IPS DF 6.9 (cell line): ENCODE measurements at places on chromosomes 1 and 21.

GRCh38 chr1:7684132-7684531 is 87.0 kb upstream of the VAMP3 start:
- no peak overlapping the region for H3K4me3 ChIP-seq
- no peak overlapping the region for H3K27ac ChIP-seq
- DNase-seq: no peak
- H3K27me3 ChIP-seq: no peaks in the 10 kb centered on the region; the same call in 1 of the 2 replicates
- H3K36me3 ChIP-seq: no peaks in the 10 kb centered on the region
- peaks cover 1% of the 10 kb centered on the region for H3K4me1 ChIP-seq

- no peak overlapping the region for H3K27ac ChIP-seq
- H3K4me3 ChIP-seq: no peak overlapping the region
- H3K27me3 ChIP-seq: no peaks in the 10 kb centered on the region
- no peak for DNase-seq
- H3K36me3 ChIP-seq: no peaks in the 10 kb centered on the region
- H3K4me1 ChIP-seq: no peaks in the 10 kb centered on the region
Measured at GRCh38 chr21:43622796-43623195, 36.5 kb downstream of the HSF2BP start.

- H3K4me1 ChIP-seq: no peaks in the 10 kb centered on the region
- peak; percentile 33 for DNase-seq
- no peaks in the 10 kb centered on the region for H3K27me3 ChIP-seq
- no peak overlapping the region for H3K27ac ChIP-seq
Measured at GRCh38 chr1:227273557-227273956, 44.7 kb downstream of the CDC42BPA start.

DNA sequence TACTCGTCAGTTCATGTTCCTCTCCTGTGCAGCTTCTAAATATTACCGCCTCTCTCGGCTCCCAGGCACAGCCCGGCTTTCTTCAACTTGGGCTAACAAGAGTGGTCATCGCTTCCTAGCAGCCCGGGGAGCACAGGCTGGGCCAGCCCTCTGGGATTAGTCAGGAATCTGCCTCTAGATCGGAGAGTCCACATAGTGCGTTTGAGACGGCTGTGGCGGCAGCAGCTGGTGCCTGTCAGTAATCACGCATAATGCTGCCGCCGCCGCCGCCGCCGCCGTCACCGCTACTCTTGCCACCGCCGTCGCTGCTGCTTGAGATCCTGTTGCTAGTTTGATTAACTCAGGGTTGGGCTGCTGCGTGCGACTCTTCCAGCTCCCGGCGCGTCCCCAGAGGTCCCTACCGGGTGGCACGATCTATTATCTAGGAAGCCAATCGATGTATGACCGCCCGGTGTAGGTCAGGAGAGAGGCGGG is at the start of gene RXRG:
Gene RXRG, minus strand, starts transcription at position 230 of the 474 bp plus-strand sequence. CDS start 233 bp downstream, outside the sequence.
- no peaks in the 10 kb centered on the region for H3K36me3 ChIP-seq
- peaks cover 46% of the 10 kb centered on the region for H3K27me3 ChIP-seq
- no peak within 1 kb of the TSS for H3K27ac ChIP-seq
- no peak for DNase-seq
- peaks cover 8% of the 10 kb centered on the region; the same call in 1 of the 2 replicates for H3K4me1 ChIP-seq

- H3K4me3 ChIP-seq: no peak overlapping the region
- no peak for DNase-seq
- H3K4me1 ChIP-seq: peaks cover 4% of the 10 kb centered on the region; the same call in 1 of the 2 replicates
Measured at GRCh38 chr1:109928591-109929111, 18.0 kb downstream of the CSF1 start.
